ENCODE measurements at places on chromosomes 7 and 10.

DNA sequence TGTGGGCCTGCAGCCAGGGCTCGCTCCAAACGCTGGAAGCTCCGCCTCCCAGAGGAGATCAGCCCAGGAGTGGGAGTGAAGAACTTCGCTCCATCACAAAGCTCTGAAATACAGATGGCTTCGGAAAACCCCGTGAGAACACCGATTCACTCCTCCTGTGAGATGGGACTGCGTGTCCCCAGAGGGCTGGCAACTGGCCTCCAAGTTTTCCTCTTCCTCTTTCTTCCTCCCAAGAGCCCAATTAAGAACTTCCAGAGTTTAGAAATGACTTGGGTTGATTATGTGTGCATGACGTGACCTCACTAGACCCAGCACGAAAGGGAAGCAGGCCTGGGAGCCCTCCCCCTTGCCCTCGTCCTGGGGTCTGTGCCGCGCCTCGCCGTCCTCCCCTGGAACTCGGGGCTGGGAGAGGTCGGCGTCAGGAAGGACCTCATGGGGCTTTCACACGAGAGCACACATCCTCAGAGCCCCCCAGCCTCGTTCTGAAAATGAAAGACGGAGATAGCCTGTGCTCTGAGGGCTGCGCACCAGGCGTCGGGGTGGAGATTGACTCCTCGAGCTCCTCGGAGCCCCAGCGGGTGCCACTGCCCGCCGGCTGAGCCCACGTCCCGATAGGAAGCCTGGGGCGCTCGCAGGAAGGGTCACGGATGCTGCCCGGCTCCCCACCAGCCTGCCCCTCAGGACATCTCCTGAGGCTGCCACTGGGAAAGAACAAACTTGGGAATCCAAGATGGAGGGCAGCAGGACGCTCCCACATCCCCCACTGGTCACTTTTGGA, 37.8 kb downstream of the PTPRN2 start:
- DNase-seq, result no peak

GRCh38 chr7:157271315-157271990, 65.4 kb upstream of the DNAJB6 start:
- no peak for DNase-seq

DNA sequence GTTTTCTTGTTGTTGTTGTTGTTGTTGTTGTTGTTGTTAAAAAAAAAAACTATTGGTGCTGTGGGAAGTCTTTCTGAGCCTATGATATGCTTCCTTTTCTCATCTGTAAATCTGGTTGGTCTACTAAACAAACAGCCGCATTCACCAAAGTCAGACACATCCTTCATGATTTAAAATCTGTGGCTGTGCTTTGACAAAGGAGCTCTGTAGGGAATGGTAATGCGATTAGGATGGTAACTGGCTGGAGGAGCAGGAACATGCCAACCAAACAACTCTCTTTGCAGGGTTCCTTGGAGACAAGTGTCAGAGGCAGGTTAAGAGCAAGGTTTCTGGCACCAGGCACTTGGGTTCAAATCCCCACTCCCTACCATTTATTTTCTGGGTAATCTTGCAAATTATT, 14.9 kb upstream of the SP4 start:
- no peak for DNase-seq

- no peak for DNase-seq
These were observed 44.4 kb downstream of the MCU start for GRCh38 chr10:72736176-72736827.

- DNase-seq, result no peak
These were observed 62.8 kb downstream of the PPP1R3A start for GRCh38 chr7:113856010-113856409.

GRCh38 chr7:95905167-95905566, 132.8 kb downstream of the DYNC1I1 start:
- DNase-seq, result no peak

GRCh38 chr10:77493851-77494261, 143.8 kb downstream of the KCNMA1 start:
- DNase-seq, result no peak

GRCh38 chr10:70917635-70918034, 29.3 kb upstream of the PCBD1 start:
- DNase-seq, result no peak

GRCh38 chr10:101781655-101781983, 1.6 kb downstream of the NPM3 start:
- DNase-seq, result no peak

GRCh38 chr7:54846273-54846672, 87.3 kb upstream of the SEC61G start:
- DNase-seq, result no peak

DNA sequence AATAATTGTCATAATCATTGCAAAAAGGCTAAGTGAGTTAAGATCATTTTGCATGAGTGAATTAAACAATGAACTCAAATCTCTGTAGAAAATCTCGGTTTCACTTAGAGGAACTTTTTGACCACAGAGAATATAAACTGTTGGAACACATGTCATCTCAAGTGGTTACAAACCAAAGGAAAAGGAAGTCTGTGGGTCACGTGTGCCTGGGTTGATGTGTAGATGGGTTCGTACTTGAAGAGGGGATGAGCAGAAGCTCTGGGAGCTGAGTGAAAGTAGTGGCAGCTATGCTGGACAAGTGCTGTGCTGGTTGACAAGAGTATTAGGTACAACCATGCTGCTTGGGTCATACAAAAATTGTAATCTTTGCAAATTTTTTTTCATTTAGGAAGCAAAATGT, 35.0 kb downstream of the GLRX3 start:
- no peak for DNase-seq

GRCh38 chr10:123678376-123678775, 12.2 kb downstream of the GPR26 start:
- DNase-seq, result no peak

DNA sequence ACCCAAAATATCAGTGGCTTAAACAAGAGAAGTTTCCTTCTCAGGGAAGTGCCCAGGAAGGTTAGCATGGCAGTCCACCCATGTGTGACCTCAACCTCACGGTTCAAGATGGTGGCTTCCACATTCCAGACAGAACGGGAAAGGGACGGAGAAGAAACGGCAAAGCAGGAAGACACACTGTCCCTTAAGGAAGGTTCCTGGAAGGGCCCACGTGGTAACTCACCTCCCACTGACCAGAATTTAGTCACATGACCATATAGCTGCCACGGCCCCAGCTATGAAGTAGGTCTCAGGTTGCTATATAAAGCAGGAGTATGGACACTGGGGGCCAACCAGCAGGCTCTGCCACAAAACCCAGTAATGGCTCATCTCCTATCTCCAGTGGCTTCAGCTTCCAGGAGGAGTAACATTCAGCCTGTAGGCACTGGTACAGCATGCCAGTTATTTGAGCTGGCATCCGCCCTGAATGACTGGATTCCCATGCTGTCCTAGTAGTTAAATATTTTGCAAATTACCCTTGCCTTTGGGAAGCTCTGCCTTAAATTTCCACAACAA, 278.5 kb upstream of the KLF14 start:
- no peak for DNase-seq

- DNase-seq, result no peak
These were observed 113.0 kb downstream of the MGMT start for GRCh38 chr10:129580010-129580409.

- DNase-seq, result no peak
These were observed 50.5 kb downstream of the VIPR2 start for GRCh38 chr7:159094023-159094740.

DNA sequence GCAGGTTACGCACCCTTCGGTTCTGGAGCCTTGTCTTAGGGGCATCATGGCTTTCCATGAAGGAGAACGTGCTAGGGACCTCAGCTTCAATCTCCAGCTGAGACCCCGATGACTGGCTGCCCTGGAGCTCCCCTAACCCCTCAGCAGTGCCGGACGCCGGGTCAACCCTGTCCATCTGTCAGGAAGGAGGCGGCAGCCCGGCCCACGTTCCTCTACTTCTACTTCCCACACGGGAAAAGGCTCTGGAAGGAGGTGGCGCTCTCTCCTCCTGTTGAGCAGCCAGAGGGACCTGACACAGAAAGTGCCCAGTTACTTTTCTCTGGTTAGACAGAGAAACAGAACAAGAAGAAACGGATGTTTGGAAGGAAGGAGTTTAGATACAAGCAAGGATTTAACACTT, 87.4 kb downstream of the DYNC2I1 start:
- no peak for DNase-seq

DNA sequence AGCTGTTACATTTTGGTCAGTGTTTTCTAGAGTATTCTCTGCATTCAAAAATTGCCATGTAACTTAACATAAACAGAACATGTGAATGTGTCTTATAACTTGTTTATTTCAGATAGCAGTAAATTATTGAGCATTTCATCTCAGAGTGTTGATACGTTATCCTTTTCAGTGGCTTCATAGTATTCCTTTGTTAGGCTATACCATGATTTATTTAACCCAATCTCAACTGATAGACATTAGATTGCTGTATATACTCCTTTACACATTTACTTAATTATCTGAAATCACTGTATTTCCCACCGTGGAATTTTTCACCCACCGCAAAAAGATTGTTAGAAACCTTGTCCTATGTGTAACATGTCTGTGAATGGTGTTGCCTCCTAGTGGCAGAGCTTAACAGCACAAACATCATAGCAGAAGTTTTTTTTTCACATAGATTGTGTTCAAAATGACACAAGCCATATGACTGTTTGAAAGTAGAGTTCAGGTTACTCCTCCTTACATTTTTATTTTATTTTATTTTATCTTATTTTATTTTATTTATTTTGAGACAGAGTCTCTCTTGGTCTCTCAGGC, 21.4 kb downstream of the SLF2 start:
- no peak for DNase-seq

DNA sequence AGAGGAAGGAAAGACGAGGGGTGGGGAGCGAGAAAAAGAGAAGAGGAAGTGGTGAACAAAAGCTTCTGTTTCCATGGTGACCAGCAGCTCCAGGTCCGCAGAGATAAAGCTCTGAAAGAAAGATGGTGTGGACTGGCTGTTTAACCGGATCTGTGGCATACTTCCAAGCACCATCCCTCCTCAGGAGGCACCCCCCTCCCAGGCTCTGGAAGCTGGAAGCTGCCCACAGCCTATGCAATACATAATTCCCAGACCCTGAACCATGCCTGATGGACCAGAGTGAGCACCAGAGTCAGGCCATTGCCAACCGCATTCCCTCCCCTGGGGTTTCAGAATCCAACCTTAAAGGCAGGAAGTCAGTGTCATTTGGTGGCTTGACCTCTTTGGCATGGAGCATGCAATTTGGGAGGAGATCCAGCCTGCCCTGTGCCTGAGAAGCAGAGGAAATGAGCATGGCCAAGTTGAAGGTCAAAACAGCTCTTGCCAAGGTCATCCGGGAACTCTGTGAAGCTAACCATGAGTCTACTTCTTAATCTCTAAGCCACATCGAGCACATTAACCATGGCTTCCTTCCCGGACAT, 22.2 kb upstream of the CPXM2 start:
- no peak for DNase-seq

GRCh38 chr7:25158966-25159365, 33.9 kb upstream of the CYCS start:
- DNase-seq, result no peak

DNA sequence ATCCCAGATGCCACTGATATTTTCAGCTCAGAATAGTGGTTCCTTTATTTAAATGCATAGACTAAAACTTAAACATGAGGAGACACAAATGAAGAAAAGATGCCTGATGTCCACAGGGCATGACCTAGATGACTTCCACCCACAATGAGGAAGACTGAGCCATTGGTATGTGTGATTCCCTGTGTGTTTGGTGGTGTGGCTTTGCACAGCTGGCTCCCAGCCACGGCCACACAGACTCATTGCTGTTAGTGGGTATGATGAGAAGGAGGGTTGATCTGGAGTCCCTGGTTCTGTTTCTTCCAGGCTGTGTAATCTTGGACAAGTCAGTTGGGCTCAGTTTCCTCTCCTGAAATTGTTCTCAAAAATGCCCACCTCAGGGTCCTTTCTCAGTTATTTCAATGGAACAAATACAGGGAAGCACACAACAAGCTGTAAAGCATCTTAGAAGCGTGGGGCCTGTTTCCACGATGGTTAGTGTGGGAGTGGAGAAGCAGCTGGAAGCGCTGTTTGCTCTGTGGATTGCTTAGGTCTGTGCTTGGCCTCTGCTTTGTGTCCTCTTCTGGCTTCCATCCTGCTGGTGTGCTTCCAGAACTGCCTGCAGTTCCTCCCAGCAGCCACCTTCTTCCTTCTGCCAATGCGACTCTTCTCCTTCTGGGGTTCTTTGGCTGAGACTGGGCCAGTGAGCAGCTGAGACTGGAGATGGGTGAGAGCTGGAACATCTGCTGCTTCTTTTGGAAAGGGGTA, 303.7 kb downstream of the BMPER start:
- DNase-seq, result no peak

DNA sequence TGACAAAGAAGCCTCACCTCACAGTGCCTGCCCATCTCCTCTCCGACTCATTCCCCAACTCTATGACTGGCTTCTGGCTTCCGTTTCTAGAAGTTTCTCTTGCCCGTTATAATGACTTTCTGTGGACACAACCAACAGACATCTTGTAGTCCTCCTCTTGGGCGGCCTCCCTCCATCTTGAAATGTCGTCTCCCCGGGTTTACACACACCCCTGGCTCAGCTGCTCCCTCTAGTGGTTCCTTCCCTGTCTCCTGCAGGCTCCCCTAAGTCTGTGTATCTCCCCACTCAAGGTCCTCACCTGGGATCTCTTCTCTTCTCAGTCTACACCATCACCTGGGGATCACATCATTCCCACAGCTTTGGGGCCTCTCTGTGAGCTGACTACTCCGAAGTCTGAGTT, 123.4 kb upstream of the NEBL start:
- DNase-seq, result no peak

DNA sequence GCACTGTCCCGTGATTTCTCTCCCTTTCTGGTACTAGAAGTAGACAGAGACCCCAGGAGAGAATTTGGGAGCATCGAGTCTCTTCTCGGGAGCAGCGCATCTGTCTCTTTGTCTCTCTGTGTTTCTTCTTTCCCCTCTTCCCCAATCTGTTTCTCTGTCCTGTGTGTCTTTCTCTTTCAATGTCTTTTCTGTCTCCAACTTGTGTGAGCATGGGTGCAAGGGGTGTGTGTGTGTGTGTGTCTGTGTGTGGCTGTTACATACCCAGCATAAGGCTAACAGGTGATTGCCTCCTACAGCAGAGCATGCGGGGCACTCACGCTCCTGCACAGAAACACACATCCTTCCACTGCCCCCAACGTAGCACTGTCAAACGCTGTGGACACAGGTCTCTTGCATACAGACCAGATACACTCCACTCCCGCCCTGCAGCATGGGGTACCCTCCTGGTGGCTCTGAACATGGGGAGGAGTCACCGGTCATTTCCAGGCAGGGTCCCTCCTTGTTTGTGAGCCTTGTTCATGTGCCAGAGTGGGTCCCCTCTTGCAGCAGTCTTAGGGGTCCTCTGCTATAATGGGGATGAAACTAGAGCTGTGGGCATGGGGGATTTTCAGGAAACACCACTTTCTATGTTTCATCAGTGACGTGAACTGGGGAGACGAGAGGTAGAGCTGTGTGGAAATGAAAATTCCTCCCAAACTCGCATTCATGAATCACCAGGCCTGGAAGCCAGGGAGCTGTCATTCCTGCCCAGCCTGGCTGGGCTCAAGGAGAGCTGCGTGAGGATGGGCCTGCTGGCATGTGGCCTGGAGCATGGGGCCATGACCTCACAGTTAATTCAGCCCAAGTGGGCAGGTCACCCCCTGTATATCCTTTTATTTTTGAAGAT, 980 bp downstream of the ADAMTS14 start:
- no peak for DNase-seq

Data from esophagus squamous epithelium (tissue), 5 donors.